ENCODE measurements at places on chromosomes 5 and 9. TPM values are rescaled to one million over a fixed set of nuclear protein-coding genes. Genes with fewer than 3 reads are reported as not detected.

GRCh38 chr5:74027732-74028338 is 401.8 kb downstream of the ARHGEF28 start:
- DNase-seq = no peak

Gene TNFSF8
- 0.27 TPM for polyA plus RNA-seq

DNA sequence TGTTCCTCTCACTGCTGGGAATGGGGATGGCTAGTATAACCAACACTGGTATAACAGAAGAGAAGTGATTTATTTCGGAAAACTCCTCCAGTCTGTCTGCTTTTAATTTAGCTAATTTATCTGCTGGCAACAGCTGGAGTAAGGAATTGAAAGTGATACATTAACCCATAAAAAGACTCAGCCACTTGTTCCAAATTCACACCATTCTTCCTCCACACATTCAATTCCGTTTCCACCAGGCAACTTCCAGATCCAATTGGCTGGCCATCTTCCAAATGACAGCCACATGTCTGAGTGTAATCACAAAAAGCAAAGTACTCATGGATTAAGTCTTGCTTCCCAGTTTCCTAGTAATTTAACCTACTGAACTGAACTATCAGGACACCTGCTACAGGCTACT is 77.1 kb upstream of the RETREG1 start:
- no peak for DNase-seq

DNA sequence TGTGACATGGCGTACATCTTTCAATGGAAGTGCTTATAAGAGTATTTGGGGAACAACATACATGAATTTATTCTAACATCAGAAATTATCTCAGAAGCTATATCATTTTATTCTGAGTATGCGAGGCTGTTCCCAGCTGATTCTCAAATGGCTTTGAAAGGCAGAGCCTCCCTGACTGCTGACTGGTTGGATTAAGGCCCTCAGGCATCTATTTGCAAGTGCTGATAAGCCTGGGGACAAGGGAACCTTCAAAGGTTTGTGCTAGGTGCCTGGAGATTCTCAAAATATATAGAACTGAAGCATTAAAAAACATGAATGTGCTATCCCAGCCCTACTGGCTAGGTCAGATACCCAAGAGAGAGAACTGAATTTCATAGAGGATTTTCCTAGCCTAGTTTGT is 235.1 kb downstream of the LURAP1L start:
- no peak for DNase-seq

GRCh38 chr9:91571036-91571435 is 147.4 kb upstream of the NFIL3 start:
- no peak for DNase-seq
